ENCODE measurements at places on chromosomes 2 and 18.

GRCh38 chr2:11998218-11998617 lies 251.8 kb downstream of the LPIN1 start:
- DNase-seq = no peak

- no peak for DNase-seq
Measured at GRCh38 chr2:70473101-70473722, 80.4 kb downstream of the TGFA start.

- no peak for DNase-seq
Measured at GRCh38 chr2:38836791-38837190, 38.9 kb downstream of the DHX57 start.

GRCh38 chr2:187055463-187055862 lies 206.5 kb upstream of the ZSWIM2 start:
- no peak for DNase-seq

GRCh38 chr2:228652366-228652765 lies 470.9 kb upstream of the SPHKAP start:
- DNase-seq = no peak

DNA sequence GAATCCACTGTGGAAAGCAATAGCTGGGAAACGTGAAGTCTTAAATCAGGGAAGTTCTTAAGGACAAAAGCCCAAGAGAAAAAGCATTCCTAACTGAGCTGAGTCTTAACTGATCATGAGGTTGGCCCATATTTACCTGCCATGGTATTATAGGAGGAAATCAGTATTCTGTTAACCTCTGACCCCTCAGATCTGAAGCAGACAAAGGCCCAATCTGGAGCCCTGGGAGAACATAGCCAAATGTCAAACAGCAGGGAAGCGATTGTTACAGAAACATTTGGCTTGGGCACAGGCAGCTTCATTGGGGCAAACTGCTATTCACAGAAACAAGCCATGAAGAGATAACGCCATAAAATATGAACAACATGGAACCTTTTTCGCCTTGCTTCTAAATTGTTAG lies 18.8 kb downstream of the EPHA4 start:
- no peak for DNase-seq

- DNase-seq = no peak
Measured at GRCh38 chr2:50732796-50733195, 299.1 kb downstream of the NRXN1 start.

GRCh38 chr18:57581301-57581934 lies 5.1 kb downstream of the FECH start:
- DNase-seq = no peak

DNA sequence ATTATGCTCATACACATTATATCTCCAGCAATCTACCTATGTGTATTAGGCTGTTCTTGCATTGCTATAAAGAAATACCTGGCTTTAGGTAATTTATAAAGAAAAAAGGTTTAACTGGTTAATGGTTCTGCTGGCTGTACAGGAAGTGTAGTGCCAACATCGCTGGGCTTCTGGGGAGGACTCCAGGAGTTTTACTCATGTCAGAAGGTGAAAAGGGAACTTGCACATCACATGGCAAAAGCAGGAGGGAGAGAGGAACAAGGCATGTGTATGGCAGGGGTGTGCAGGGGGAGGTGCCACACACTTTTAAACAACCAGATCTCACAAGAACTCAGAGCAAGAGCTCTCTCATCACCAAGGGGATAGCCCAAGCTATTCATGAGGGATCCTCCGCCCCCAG lies 715.4 kb upstream of the ZEB2 start:
- DNase-seq = no peak

- DNase-seq = no peak
Measured at GRCh38 chr18:4352746-4353551, 102.2 kb downstream of the DLGAP1 start.

DNA sequence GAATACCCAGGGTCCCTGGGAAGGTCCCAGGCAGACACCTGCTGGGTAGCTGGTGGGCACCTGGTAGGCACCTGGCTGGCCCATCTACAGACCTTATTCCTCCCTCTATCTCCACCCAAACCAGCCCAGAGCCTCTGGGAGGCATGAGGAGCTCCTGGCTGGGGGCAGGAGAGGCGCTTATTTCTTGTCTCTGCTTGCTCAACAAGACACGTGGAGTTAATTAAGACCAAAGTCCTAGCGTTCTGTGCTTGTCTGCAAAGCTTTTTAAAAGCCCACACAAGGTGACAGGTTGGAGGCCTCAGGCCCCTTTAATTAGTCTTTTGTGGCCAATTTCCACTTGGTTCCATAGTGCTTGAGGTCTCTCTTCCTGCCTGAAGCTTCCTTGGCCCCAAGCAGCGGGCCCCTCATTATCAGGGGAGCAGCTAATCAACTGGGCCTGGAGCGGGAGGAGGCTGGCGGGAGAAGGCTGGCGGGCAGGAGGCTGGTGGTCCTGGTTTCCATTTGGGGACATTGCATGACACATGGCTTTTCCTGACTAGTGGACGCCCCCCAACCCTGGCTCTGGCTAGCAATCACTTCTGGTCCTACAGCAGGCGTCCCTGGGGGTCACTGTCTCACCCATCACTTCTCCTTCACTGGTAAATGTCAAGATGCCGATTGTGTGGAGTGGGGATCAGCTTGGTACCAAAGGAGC lies 65.4 kb upstream of the HDAC4 start:
- DNase-seq = no peak

DNA sequence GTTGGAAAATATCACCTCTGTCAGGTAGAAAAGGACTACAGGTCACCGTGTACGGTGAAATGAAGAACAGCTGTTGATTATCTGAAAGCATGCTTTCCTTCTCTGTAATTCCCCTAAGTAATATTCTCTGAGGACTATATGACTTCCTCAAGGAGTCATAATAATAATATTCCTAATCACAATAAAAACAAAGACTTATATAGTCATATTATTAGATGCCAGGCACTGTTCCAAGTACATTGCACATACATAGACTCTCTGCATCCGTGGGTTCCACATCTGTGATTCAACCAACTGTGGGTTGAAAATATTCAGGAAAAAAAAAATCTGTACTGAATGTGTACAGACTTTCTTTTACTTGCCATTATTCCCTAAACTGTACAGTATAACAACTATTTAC lies 512.4 kb upstream of the ID2 start:
- no peak for DNase-seq

DNA sequence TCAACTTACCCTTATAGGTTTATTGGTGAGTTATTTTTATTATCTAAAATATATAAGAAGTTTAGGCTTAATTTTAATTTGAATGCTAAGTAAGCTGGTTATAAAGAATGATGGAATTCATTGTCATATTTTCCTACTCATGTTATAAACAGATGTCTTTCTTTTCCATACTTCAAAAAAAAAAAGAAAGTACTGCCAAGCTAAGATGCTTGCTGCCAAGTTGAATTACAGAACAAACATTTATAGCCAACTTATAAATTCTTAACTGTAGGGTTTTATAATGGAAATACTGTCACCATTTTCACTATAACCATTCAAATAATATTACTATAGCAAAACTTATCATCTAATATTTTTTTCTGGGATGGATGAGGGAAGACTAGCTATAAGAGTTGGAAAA lies 676.0 kb downstream of the NRXN1 start:
- DNase-seq = no peak

GRCh38 chr2:204749319-204749718 lies 204.0 kb downstream of the PARD3B start:
- DNase-seq = no peak

DNA sequence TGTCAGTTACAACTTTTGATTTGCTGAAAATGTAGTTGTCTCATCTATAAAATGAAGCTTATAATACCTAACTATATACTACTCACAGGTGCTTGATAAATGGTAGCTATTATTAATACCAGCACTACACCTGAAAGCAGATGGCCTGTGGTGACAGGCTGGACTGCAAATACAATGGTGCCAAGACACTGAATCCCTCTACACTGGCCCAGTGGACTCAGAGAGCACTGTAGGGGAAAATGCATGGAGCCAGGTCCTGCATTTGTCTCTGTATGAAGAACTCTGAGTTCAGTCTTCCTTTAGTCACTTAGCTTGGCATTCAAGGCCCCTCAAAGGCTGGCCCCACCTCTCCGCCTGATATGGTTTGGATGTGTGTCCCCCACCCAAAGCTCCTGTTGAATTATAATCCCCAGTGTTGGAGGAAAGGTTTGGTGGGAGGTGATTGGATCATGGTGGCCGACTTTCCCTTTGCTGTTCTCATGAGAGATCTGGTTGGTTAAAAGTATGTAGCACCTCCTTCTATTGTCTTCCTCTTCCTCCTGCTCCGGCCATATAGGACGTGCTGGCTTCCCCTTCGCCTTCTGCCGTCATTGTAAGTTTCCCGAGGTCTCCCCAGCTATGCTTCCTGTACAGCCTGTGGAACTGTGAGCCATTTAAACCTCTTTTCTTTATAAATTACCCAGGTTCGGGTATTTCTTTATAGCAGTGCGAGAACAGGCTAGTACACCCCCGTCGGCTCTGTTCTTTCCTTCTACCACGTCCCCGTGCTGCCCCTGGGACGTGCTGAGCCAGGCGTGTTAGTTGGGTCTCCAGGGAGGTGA lies 11.1 kb upstream of the NTSR2 start:
- no peak for DNase-seq
